ENCODE measurements at places on chromosomes 6 and 20. TPM values are rescaled to one million over a fixed set of nuclear protein-coding genes. Genes with fewer than 3 reads are reported as not detected.

BIRC7 gene
- total RNA-seq, result 23.3 TPM

VSX1 gene
- not detected for total RNA-seq

CCN2 gene
- total RNA-seq, result not detected

TNXB gene
- total RNA-seq, result 2.1 TPM

SEMG1 gene
- total RNA-seq, result not detected

ULBP2 gene
- total RNA-seq, result 0.76 TPM

NT5E gene
- not detected for total RNA-seq

L3MBTL1 gene
- total RNA-seq, result 15.5 TPM

HUS1B gene
- 2.2 TPM for total RNA-seq

CFAP206 gene
- total RNA-seq, result 1.8 TPM

OOEP gene
- not detected for total RNA-seq

CEP85L gene
- 11.9 TPM for total RNA-seq

SLC22A16 gene
- not detected for total RNA-seq

SMLR1 gene
- not detected for total RNA-seq

LY6G6C gene
- total RNA-seq, result not detected

PRDM1 gene
- 0.11 TPM for total RNA-seq

PHF10 gene
- total RNA-seq, result 53.2 TPM

SPEF1 gene
- not detected for total RNA-seq

SLC32A1 gene
- not detected for total RNA-seq

WTAP gene
- 86.1 TPM for total RNA-seq

SALL4 gene
- total RNA-seq, result 0.07 TPM

EPB41L1 gene
- total RNA-seq, result 10.6 TPM

NOX3 gene
- total RNA-seq, result not detected

MYCT1 gene
- not detected for total RNA-seq

NKX2-4 gene
- total RNA-seq, result not detected

TBXT gene
- 11.3 TPM for total RNA-seq

TP53INP2 gene
- total RNA-seq, result 4.6 TPM

OPRL1 gene
- total RNA-seq, result 34.0 TPM

WFDC2 gene
- not detected for total RNA-seq

BMP7 gene
- not detected for total RNA-seq

HLA-DQB1 gene
- 126 TPM for total RNA-seq

EFCAB8 gene
- total RNA-seq, result 0.25 TPM

RIPPLY2 gene
- total RNA-seq, result not detected

IRF4 gene
- not detected for total RNA-seq

DIDO1 gene
- total RNA-seq, result 35.4 TPM

Measured in Karpas-422 (cell line).